ENCODE measurements at places on chromosomes 12 and 14.
A peak's percentile ranks its signal among the peaks of the same experiment; 100 is the strongest.

DNA sequence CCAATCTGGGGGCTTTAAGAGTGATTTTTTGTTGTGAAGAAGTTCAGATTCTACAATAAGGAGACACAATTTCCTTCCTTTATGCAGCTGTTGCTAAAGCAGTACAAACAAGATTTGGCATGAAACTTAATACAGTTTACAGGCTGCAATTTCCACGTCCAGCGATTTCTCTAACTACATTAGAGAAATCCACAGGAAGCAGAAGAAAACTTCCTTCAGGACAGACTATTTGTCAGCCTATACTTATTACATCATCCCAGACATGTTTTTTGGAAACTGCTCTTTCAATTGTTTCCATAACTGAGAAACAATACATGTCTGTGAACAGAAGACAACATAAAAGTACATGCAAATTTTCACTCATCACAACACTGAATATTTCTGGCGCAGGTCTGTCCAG, 204.3 kb downstream of the TTC7B start:
- no peak for DNase-seq

- DNase-seq, result no peak
These were observed 361.1 kb upstream of the RPL10L start for GRCh38 chr14:47012533-47013280.

DNA sequence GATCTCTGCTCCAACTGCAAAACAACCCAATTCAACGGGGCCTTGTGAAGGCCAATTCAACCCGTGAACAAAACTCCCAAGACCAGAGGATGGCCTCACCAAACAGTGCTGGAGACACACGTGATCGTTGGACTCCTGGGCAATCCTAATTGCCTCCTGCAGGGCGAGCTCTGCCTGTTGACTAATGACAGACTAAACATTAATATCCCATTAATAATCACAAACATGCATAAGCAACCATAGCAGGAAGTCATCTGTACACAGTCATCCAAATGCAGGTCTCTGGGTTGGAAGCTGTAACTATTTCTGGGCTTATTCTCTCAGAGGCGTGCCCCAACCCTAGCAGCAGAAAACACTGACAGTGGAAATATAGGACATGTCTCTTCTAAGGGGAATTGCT, 21.0 kb downstream of the ANAPC5 start:
- no peak for DNase-seq

DNA sequence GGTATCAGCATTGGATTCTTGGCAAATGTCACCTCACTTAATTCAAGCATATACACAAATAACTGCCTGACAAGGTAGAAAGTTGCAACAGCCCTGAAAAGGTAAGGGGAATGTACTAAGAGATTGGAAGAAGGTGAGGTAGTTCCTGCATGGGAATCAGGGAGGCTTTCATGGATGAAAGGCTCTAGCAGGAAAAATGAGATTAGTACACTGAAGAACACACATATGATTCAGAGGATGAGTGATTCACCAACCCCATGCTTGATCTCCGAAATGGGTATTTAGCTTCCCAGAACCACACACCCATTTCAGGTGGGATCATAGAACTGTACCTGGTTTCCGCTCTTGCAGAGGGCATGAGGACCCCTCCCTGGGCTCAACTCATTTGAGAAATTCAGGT, 65.8 kb downstream of the PAH start:
- DNase-seq, result no peak

DNA sequence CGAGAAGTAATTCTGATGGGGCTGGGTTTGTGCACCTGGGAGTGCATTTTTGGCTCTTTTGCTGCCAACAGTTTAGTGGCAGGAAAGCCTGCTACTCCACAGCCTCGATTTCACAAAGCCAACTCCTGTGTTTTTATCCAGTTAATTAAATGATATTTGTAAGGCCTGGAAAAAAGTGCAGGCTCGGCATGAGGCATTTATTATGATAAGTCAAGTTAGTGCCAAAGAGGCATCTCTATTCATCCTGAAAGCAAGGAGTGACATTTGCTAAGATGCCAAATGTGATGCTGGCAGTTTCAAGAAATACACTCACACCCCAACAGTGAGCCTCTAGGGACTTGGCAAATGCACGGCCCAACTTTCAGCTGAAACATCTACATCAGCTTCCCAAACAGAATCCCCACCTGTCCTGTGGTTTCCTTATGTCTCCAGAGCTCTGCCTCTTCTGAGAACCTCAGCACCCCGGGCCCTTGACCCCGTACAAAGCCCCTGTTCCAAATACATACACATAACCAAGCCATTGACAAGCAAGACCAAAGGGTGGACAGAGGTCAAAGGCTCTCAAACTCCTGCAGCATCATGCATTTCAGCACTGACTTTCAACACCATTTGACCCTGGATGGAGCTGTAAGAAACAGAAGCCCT, 955.1 kb upstream of the TMEM132C start:
- no peak for DNase-seq

DNA sequence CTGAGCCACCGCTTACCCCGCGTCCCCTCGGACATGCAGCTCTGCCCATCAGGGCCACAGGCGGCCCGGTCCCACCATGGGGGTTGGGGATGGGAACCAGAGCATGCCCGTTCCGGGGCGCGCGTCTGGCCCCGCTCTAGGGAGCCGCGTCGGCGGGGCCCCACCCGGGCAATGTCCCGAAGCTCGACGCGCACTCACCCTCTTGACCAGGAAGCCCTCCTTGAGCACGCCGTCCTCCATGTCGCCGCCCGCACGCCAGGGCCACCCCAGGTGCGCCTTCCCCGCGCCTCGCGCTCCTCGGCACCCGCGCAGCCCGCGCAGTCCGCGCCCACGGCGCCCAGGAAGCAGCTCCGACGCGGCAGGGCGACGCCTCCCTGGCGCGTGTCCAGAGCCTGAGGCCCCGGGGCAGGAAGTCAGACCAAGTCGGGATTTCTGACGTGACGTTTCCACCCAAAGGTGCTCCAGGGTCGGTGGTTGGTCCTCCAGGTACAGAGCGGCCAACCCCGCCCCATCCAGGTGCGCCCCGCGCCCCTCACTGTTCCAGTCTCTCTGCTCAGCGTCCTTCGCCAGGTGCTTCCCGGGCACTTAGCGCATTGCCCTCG, at the start of gene PLEK2:
PLEK2 (minus strand) TSS at position 346 of the 602 bp plus-strand sequence; CDS start at position 240, 106 bp downstream.
- peak; percentile 35 for DNase-seq

GRCh38 chr12:19620222-19620621, 180.9 kb downstream of the AEBP2 start:
- no peak for DNase-seq

- no peak for DNase-seq
These were observed 10.6 kb downstream of the FICD start for GRCh38 chr12:108525681-108526080.
